ENCODE measurements at places on chromosomes 1 and 21.
A peak's percentile ranks its signal among the peaks of the same experiment; 100 is the strongest.

DNA sequence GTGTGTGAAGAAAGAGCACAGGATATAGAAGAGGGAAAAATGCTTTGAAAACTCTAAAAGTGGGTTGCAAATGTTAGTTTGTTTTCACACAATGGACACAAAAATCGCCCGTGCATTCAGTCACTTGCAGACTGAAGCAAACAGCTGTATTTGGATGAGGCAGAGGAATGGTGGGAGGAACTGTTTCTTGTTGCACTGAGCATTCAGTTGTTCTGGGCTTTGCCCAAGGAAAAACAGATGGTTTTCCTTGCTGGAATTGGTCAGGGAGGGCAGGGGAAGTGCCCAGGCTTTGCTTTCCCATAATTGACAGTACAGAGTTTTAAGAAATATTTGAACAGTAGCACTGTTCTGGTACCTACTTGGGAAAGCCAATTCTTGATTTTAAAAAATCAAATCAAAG, 19.5 kb upstream of the WARS2 start:
- DNase-seq, result no peak

DNA sequence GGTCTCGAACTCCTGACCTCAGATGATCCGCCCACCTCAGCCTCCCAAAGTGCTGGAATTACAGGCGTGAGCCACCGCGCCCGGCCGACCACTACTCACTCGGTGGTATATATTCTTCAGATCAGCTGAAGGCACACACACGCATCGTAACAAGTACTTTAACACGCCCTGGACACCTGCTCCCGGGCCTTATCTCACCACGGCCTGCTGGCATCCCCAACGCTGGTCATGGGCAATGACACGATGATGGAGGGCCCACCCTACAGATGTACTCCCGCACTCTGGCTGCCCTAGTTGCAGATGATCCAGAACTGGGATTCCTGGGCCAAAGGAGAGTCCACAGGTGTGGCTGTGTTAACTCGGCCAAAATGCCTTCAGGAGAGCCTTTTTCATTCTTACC, 11.6 kb downstream of the UBE2J2 start:
- no peak for DNase-seq

- no peak for DNase-seq
Observed at GRCh38 chr21:44967082-44968047, 27.5 kb downstream of the SLX9 start.

DNA sequence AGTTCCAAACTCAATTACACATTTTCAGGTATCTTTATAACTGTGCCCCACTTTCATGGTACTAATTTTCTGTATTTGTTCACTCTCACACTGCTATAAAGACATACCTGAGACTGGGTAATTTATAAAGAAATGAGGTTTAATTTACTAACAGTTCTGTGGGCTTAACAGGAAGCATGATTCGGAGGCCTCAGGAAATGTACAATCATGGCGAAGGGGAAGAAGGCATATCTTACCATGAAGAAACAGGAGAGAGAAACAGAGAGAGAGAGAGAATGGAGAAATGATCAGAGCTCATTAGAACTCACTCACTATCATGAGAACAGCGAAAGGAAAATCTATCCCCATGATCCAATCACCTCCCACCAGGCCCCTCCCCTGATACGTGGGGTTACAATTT, 874.1 kb upstream of the B3GALT2 start:
- DNase-seq, result no peak

DNA sequence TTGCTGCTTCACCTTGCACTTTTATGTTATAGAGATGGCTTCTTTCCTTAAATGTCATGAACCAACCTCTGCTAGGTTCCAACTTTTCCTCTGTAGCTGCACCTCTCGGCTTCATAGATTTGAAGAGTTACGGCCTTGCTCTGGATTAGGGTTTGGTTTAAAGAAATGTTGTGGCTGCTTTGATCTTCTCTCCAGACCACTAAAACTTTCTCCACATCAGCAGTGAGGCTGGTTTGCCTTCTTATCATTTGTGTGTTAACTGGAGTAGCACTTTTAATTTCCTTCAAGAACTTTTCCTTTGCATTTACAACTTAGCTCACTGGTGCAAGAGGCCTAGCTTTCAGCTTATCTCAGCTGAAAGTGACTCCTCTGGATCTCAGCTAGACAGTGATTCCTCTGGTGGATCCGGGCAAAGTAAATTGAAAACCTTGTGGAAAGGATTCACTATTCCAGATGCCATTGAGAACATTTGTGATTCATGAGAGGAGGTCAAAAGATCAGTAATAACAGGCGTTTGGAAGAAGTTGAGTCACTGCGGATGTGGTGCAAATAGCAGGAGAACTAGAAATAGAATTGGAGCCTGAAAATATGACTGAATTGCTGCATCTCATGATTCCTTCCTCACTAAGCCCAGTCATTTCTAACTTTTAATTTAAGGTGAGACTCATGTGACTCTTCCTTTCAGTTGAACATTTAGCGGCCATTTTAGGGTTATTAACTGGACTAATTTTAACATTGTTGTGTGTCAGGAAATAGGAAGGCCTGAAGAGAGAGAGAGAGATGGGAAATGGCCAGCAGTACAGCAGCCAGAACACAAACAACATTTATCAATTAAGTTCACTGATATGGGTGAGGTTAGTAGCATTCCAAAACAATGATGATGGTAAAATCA, 16.2 kb upstream of the RGS1 start:
- DNase-seq, result no peak

- no peak for DNase-seq
Observed at GRCh38 chr1:34611571-34611970, 143.3 kb upstream of the GJB5 start.

- no peak for DNase-seq
Observed at GRCh38 chr1:188706742-188707141, 1770.9 kb downstream of the BRINP3 start.

DNA sequence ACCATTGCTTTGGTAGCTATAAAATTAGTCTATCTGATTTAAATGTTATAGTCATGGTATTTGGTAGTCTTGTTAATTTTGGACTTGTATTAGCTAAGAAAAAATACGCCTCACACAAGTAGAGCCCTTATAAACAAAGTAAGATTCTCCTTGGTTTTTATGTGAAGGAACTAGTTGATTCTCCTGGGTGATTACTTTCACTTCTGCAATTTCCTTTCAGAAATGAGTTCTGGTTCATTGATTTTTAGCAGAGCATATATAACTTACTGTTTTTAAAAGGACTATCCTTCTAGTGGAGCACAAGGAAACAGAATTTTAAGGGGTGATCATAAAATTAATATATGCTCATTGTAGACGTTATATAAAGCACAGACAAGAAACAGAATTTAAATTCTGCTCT, 120.1 kb downstream of the BACH1 start:
- no peak for DNase-seq

- no peak for DNase-seq
Observed at GRCh38 chr1:87149241-87150041, 179.2 kb upstream of the LMO4 start.

- no peak for DNase-seq
Observed at GRCh38 chr1:73144311-73144710, 862.0 kb upstream of the NEGR1 start.

- no peak for DNase-seq
Observed at GRCh38 chr1:156594190-156594589, 2.6 kb downstream of the NAXE start.

GRCh38 chr1:160834945-160835565, 27.6 kb downstream of the CD244 start:
- peak; percentile 39 for DNase-seq

DNA sequence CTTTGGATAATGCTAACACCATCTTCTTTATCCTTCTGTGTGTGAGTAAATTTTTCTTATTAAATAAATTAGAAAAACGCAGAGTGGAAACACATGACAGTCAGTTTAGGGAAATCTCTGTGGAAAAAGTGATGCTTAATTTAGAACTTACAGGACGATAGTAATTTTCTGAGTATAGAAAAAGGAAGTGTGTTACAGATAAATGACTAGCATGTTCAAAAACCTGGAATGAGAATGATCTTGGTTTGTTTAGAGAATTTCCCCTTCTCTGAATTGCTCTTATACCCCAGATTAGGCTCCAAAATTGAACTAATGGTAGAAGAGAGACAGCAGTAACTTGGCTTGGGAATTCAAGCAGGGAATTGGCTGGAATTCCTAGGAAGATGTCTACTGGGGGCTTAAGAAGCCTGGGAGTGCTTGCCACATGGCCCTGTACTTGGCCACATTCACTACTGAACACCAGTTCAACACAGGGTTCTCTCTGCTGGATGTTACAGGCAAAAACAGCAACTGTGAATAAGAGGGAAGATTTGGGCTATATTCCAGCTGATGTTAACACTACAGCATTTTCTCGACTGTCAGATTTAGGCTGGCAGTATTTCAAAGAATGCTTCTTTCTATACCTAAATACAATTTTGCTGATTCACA, 1004.2 kb downstream of the TTLL7 start:
- no peak for DNase-seq

DNA sequence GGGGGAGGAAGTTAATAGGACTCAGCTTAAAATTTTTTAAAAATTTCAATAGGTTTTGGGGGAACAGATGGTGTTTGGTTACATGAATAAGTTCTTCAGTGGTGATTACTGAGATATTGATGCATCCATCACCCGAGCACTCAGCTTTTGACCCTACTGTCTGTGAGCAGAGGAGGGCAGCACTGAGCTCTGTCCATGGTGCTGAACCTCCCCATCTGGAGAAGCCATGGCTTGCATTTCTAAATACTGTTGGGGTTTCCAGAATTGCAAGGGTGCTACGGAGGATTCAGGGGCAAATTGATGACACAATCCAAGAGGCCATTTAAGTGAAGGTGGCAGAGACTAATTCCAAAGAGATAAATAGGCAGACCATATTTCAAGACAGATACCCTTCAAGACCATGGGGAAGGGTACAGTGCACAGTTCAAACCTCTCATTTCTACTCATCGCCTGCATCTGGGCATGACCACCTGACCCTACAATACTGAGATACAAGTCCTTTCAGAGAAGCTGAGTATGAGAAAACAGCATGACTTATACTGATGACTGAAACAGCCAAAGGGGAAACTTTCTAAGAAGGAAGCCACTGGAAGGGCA, 17.2 kb downstream of the SYT2 start:
- DNase-seq, result peak; percentile 70

- DNase-seq, result no peak
Observed at GRCh38 chr1:71586030-71586429, 505.2 kb upstream of the ZRANB2 start.

- DNase-seq, result no peak
Observed at GRCh38 chr1:113166473-113166872, 93.5 kb downstream of the LRIG2 start.

- DNase-seq, result no peak
Observed at GRCh38 chr1:86848654-86849053, 65.3 kb downstream of the SELENOF start.

DNA sequence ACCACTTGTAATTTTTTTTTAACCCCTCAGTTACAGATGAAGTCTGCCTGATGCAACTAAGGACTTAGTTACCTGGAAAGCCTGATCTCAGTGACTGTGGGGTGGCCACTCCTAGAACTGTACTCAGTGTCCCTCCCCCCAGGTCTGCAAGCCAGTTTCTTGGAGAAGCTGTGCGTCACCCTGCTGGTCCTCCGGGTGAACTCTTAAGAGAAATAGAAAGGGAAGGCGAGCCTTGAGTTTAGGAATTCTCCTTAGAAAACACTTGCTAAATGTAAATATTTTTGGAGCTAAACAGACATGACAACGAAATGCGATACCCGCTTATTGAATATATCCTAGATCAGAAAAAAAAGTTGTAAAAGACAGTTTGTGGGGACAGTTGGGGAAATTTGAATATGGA, 730 bp downstream of the SLC16A4 start:
- no peak for DNase-seq

DNA sequence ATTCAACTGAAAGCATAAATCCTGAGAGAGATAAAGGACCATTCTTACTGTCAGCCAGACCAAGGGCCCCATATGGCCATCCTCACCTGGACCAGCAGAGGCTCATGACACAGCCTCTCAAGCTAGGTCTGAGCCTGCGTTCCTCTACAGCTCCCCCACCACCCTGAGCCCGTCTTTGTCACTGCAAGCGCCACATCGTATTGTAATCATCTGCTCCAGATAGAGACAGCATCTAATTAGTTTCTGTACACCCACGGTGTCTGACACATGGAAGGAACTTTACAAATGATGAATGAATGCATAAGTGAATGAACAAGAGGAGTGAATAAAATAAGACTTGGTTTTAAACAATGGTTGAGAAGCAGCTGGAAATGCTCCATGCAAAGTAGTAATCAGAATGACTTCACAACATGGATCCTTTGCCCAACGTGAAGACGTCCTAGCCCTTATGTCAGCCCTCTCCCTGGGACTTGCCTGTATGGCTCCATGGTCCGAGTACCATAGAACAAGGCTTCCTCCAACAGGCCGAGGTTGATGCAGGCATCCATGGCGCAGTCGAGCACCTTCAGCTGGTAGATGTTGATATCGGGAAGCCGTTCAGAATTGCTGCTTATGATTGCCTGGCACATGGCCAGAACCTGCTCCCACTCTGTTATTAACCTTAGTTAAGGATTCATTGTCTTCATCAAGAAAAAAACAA, 648.9 kb downstream of the SMYD3 start:
- no peak for DNase-seq

DNA sequence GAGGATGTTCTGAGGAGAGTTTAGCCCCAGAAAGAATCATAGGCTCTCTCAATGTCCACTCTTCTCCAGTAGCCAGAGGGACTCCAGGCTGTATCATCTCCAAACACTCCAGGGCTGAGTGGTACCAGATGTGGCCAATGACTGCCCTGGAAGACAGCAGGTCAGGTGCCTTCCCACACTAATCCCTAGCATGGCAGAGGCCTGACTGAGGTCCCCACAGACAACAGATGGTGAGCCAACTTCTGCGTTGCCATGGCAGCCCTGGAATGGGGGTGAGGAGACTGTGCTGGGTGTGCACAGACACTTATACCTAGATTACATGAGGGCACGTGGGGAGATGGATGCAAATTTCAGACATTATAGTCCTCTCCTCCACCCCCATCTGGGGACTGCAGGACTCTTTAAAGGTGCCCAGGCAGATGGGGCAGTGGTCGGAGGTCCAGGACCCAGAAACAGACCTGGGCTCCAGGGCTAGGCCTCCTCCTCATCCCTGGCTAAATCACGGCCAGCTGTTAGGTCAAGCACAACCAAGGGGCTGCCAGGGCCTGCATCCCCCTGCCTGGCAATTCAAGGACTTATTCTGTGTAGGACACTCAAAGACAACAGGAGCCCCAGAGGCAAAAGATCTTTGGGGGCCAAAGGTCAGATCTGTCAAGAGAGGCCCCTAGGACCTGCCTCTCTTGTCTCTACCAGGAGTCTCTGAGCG, 42.9 kb downstream of the CAMK2N1 start:
- DNase-seq, result no peak

- DNase-seq, result peak; percentile 50
Observed at GRCh38 chr21:33931799-33932390, 16.3 kb upstream of the ATP5PO start.

DNA sequence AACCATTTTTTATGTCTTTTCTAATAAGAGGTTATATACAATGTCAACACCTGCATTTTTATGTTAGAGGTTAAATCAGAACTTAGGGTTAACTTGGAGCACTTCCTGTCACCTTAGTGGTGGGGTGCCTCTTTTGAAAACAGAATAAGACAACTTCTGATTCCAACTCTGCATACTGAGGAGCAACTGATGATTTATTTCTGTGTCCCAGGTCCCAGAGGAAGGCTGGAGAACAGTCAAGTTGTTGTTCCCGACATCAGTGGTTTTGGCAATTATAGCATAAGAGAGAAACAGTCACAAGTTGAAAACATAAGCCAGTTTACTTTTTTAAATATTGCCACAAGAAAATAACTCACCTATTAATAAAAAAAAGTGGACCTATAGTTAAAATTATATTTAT, 871.0 kb upstream of the ADAMTS5 start:
- no peak for DNase-seq

- peak; percentile 50 for DNase-seq
Observed at GRCh38 chr1:228140724-228141225, 696 bp downstream of the GUK1 start.

Measured in activated T-cell treated with anti-CD3 and anti-CD28 coated beads, Interleukin-2, amount 50 U/mL, for 48 hours (primary cell).